ELR (cell line): ENCODE measurements at places on chromosomes 2 and 18.

- DNase-seq: no peak
Observed at GRCh38 chr2:42030200-42030759, 17.5 kb upstream of the PKDCC start.

GRCh38 chr2:148567716-148568115 is 76.8 kb upstream of the EPC2 start:
- DNase-seq: no peak

- peak; percentile 7 for DNase-seq
Observed at GRCh38 chr18:47397671-47398319, 146.3 kb upstream of the SKOR2 start.

GRCh38 chr2:203451689-203452088 is 83.4 kb downstream of the RAPH1 start:
- DNase-seq: peak; percentile 13

DNA sequence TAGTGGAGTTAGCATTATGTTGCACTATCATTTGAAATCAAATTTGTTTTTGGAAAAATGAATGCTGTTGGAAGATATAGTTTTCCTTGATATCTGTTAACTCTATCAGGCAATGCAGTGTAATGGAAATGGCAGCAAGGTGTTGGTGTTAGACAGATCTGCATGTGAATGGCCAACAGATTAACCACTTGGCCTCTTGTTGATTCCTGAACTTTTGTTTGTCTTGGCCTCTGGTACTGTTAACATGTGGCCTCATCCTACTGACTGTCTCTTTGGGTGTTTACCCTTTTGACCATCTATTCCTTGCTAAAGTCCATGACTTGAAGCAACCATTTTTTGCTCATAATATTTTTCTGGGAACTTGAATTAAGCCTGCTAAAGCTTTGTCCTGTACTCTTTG is 110.2 kb upstream of the CDH2 start:
- no peak for DNase-seq

DNA sequence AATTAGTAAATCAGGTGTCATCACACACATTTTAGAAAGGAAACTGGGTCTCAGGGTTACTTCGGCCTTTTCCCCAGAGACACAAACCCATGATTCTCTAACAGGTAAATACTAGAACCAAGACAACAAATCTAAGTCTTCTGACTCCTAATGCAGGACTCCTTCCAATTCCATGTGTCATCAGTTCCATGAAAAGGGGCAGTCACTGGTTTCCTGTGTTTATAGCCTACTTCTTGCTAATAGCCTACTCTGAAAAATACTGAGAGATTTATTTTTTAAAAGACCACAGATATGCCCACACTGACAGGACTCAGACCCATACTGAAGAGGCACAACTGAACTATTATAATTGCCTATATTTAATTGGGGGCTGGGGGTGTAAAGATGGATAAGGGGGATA is 33.0 kb downstream of the RAB1A start:
- peak; percentile 54 for DNase-seq

GRCh38 chr2:86035883-86036668 is 69.6 kb downstream of the POLR1A start:
- peak; percentile 84 for DNase-seq

GRCh38 chr2:105926960-105927678 is 182.4 kb downstream of the NCK2 start:
- DNase-seq: no peak

DNA sequence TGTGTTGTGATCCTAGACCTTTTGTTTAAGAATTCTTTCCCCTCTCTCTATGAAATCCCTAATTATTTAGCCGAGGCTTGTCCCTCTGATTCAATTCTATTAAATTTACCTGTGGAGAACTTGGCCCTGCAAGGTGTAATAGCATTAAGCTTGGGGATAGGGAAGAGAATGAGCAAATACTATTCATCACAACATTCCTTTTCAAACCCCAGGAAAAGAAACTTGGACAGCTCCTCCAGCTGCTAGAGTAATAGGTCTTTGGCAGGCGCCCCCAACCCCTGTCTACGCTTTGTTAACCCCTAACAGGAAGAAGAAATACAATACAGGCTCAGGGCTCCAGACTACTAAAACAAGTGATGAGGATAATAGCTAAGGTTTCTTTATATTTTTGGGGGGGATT is 957.0 kb downstream of the CPS1 start:
- DNase-seq: no peak

GRCh38 chr2:225614915-225615314 is 215.4 kb downstream of the NYAP2 start:
- no peak for DNase-seq

DNA sequence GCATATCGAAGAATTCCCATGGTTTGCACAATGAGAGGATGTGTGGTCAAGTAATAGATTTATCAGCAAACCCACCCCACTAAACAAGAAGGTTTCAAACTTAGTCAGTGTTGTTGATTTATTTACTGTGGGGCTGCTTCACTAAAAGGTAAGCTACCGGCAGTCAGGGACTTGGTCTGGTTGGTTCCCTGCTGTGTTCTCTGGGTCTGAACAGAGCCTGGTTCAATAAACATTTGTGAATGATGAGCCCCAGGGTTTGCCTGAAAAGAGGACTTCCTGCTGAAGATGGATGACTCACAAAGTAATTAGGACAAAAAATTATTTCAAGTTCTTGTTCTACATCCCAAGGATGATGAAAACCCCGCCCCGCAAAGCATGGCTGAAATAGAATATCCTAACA is 108.3 kb downstream of the SPP2 start:
- peak; percentile 74 for DNase-seq

GRCh38 chr2:66185497-66186054 is 249.3 kb upstream of the MEIS1 start:
- no peak for DNase-seq

DNA sequence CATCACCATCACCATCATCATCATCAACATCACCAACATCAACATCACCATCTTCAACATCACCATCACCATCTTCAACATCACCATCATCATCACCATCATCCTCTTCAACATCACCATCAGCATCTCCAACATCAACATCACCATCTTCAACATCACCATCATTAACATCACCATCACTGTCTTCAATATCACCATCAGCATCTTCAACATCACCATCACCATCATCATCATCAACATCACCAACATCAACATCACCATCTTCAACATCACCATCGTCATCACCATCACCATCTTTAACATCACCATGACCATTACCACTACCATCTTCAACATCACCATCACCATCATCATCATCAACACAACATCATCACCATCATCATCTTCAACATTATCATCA is 267.2 kb downstream of the SP3 start:
- no peak for DNase-seq

DNA sequence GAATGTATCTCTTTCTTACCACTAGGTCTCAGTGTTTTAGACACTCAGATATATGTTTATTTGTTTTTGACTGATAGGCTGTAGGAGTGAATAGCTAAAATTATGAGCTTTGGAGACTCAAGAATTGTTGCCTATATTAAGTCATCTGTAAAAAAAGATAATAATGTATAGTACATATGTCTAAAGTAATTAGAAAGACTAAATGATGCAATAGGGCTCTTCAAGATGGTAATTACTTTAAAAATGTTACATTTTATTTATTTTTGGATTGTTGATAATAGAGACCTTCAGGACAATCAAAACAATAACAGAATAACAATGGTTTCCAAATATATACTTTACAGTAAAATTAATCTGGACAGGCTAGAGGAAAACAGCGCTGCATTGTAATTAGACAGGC is 19.9 kb upstream of the SCN7A start:
- no peak for DNase-seq

DNA sequence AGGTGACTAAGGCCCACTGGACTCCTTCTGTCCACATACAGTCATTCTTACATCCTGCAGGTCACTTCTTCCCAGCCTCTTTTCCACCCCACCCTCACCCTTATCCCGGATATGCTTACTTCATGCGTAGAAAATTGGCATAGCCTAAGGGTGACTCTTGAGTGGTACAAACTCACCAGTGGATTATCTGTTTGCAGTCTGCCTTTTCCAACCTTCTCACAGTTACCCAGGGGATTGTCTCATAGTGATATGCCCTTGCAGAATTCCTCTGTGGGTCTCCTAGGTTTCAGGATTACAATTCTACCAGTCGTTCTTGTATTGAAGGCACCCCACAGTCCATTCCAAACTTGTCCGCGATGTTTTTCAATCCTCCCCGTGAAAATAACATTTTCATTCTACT is 752.9 kb upstream of the HS6ST1 start:
- no peak for DNase-seq

GRCh38 chr2:109129921-109130722 is 1.1 kb downstream of the SH3RF3 start:
- DNase-seq: peak; percentile 53

DNA sequence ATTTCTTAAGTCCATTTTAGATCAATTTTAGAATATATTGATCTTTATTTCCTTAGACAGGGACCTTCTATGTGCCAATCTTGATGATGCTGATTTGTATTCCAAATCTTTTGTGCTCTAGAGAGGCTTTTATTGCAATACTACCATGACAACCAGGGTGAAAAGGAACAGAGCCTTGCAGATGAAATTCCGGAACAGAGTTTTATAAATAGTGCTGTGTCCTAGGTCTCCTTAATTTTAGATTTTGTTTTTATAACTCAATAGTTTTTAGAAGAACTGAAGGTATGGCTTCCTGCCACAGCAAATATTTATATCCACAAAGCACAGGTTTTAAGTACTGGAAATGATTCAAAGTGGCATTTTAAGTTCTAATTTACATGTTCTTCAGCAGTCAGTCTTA is 160.2 kb downstream of the PMAIP1 start:
- DNase-seq: no peak

DNA sequence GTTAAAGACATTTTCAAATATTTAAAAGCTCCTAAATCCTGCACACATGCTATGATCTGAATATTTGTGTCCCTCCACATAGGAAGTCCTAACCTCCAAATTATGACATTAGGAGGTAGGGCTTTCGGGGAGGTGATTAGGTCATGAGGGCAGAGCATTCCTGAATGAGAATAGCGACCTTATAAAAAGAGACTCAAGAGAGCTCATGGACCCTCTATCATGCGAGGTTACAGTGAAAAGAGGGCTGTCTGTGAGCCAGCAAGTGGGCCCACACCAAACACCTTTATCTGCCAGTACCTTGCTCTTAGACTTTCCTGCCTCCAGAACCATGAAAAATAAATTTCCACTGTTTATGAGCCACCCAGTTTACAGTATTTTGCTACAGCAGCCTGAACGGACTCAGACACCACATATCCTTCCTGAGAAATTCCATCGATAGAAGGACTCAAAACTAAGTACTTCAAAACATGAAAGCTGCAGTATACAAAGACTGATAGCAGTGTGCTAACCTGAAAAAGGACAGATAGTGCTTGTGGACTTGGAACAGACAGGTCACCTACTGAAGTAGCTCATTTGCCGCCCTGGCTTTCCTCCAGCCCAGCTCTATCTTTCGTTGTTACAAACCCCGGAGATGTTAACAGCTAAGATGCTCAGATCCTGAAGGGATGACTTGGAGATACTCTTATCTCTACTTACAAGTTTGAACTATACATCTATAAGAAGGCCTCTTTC is 13.8 kb downstream of the FAM210A start:
- DNase-seq: no peak

- DNase-seq: no peak
Observed at GRCh38 chr2:106353676-106354075, 114.5 kb downstream of the RGPD3 start.

- DNase-seq: peak; percentile 92
Observed at GRCh38 chr2:27627963-27628766, 647 bp downstream of the CCDC121 start.

GRCh38 chr2:24363301-24363700 is 3.0 kb upstream of the ITSN2 start:
- peak; percentile 5 for DNase-seq

- peak; percentile 79 for DNase-seq
Observed at GRCh38 chr2:240232961-240233884, 92.8 kb upstream of the OTOS start.

DNA sequence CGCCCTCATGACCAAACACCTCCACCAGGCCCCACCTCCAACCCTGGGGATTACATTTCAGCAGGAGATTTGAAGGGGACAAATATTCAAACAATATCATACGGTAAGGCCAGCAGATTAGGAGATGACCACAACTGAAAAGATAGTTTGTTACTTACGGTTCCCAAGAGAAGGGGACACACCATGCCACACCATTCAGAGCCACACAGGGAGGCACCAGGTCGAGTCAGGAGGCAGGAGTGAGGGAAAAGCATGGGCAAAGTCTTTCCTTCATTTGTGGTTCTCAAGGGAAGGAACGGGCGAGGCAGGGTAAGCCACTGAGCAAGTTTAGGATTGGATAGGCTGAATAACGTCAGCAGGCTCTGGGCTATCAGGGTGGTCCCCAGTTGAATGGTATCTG is 57.4 kb downstream of the FECH start:
- no peak for DNase-seq

DNA sequence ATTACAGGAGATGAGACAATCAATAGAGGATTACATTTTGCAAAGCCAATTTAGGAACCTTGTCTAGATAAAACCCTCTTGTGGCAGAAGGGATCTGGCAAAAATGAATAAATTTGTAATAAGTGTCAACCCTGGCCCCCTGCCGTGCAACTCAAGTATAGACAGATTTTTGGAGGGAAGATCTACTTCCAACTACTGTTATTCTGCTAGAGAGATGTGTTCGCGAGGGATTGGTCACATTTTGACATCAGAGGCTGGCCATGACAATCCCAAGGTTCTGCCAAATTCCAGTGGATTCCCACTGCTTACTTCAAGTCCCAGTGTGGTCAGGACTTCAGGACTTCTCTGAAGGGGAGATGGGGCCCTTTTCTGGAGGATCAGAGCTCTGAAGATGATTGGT is 192.6 kb downstream of the SH3RF3 start:
- peak; percentile 50 for DNase-seq

- no peak for DNase-seq
Observed at GRCh38 chr2:59791004-59791618, 762.3 kb downstream of the BCL11A start.

GRCh38 chr18:65592435-65592834 is 158.4 kb upstream of the CDH7 start:
- DNase-seq: no peak

- peak; percentile 46 for DNase-seq
Observed at GRCh38 chr18:159037-159652, 788 bp downstream of the USP14 start.

DNA sequence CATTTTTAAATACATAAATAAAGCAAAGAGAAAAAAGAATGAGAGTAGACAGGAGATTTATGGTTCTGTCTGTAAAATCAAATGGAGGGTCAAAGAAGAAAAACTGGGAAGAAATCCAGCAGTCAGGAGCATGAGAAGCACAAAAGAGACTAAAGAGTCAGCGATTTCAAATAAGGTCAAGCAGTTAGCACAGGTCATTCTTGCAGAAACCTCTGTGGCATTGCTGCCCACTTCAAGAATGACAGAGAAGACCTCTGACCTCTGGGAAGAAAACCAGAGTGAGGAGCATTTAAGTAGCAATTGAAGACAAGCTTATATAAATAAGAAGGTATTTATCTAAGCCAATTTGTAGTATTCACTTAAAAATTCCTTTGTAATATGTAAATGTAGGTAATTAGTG is 172.0 kb upstream of the SPOPL start:
- no peak for DNase-seq

DNA sequence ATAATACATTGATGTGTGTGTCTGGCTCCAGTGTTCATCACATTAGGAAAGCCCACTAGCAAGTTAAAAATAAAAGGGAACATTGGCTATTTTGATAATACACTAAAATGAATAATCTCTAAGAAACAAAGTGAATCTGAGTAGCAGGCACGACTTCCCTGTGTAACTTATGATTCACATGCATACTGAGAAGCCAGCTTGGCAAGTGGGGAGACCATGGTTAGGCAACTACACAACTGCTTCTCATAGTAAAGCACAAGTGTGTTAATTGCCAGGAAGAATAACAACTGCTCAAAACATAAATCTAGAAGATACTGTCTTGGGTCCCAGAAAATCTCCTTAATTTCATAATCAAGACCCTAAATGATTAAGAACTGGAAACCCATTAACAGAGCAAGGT is 4.0 kb downstream of the MYO5B start:
- no peak for DNase-seq
